GM03348 (cell line): ENCODE measurements at places on chromosomes 7 and 10.

- DNase-seq, result peak; percentile 29
Observed at GRCh38 chr7:143512488-143513340, 35.0 kb downstream of the TAS2R41 start.

DNA sequence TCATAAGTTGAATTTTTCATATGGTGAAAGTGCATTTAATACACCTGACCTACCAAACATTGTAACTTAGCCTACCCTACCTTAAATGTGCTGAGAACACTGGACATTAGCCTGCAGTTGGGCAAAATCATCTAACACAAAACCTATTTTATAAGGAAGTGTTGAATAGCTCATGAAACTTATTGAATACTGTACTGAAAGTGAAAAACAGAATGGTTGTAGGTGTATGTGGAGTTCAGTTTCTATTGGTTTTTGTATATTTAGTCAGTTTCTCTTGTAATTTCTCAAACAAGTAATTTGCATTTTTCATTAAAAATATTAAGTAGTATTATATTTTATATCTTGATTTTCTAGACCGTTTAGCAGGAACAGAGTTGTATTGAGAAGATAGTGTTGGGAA, 15.3 kb downstream of the CCDC7 start:
- no peak for DNase-seq

DNA sequence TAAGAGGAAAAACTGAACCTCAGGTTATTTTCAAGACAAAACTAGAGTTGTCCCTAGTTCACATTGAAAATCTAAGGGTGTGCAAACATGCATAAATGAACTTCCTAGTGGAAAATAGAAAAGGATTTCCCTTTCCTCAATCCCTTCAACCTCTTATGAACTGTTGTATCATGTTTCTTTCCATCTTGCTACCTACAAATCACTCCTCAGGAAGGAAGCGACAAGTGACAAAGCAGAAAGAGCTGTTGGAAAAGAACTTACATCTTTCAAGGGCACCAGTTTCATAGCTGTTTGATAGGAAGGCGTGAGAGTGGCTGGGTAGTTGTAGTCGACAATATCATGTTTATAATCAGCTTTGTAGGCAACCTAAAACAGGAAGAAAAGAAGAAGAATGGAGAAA, 23.9 kb downstream of the NRAP start:
- DNase-seq, result no peak

DNA sequence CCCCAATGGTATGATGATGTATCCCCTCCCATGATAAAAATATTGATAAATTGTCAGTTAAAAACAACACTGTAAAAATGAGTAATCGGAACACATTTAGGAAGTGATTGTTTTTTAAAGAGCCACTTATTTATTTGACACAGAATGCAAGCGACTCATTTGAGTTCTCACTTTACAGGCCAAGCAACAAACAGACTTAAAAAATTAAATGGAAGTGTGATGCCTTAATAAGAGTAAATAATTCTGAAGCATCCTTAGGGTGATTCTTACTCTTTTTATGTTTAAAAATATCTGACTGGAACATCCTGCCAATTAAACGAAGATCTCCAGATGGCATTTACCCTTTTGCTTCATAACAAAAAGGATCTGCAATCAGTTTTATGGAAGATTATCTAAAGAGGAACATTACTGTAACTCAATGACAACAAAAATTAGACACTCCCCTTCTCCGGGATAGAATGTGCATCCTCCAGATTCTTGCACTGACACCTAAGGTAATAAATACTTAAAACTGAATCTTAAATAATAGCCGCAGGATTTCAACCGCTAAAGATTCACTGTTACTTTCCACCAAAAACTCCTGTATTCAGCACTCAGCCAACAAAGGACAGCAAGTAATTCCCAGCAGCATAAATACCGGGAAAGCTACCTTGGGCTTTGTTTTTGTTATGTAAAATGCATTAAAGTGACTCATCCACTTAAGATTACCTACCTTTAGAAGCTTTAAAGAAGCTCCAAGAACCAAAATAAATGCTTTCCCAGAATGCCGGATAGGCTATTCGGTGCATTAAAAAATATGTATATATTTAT, 1.7 kb downstream of the CACNA2D1 start:
- DNase-seq, result peak; percentile 4

DNA sequence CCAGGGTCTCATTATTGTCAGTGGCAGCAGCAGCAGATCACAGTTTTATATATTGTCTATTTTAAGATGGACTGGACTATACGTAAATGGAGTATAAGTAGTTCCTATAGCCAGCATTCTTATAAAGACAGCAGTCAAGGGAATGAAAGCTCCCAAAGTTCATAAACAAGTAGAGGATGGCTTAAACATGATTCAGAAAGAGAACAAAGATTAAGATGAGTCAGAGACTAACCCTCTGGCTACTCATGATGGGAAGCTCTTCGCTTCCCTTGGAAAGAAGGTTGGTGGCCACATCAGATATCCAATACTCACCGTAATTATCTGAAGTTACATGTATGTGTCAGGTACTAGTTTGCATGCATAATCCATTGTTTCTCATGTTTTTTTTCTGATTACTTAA, 277.0 kb downstream of the INHBA start:
- peak; percentile 67 for DNase-seq

- peak; percentile 82 for DNase-seq
Observed at GRCh38 chr10:103692952-103693811, 162.2 kb downstream of the SH3PXD2A start.

DNA sequence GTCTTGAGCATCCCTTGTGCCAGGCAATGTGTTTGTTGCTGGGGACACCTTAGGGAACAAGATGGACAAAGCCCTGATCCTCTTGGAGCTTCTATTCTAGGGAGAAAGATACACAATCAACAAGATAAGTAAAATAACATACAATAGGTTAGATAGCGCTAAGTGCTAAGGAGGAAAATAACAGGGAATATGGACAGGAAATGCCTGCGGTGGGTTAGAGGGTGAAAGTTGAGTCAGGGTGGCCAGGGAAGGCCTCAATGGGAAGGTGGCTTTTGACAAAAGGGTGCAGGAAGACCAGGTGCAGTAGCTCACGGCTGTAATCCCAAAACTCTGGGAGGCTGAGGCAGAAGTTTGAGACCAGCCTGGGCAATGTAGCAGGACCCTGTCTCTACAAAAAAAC, 38.3 kb upstream of the MYL10 start:
- no peak for DNase-seq

DNA sequence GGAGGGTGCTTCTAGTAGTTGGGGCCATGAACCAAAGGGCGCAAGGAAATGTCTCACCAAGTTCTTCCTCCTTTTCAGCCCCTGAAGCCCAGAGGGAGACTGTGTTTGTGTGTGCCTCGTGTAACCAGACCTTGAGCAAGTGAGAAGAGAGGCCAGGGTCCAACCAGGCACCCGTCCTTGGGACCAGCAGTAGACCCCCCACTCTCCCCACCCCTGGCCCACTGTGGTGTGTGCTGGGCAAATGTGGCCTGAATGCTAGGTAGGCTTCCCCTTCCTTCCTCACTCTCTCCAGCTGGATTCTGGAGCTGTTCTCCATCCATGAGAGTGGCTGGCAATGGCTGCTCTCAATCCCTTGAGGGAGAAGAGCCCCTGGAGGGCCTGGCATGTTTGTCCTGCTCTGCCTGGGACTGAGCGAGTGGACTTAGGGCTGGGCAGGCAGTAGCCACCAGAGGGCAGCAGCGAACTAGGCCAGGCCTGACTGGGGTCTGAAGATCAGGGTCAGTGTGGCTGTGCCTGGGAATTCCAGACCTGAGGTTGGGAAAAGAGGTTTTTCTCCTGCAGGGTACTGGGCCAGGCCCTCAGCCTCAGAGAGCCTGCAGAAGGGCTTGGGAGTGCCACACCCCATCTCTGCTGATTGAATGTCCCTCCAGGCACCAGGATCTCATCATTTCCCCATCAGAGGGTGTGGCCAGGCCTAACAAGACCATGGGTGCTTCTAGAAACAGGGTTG, 12.5 kb downstream of the SFRP5 start:
- peak; percentile 88 for DNase-seq

GRCh38 chr10:132209130-132209529, 22.4 kb downstream of the DPYSL4 start:
- peak; percentile 77 for DNase-seq

- peak; percentile 94 for DNase-seq
Observed at GRCh38 chr7:2451171-2452073, 24.8 kb downstream of the GRIFIN start.

DNA sequence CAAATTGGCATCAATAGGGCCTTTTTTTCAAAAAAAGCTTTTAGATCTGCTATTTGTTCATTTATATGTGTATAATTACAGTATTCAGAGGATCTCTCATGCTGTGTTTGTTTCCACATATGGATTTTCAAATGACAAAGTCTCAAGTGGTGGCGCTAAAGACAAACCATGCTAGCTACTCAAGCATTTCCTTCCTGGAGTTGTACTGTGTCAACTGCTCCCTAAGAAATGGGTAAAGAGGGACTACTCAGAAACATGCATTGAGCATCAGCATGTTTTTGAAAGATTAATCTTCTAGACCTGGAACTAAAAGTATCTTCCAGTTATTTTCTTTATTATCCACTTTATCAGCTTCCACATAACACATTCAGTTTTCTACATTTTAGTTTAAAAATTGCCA, 12.7 kb downstream of the CNTNAP2 start:
- no peak for DNase-seq

DNA sequence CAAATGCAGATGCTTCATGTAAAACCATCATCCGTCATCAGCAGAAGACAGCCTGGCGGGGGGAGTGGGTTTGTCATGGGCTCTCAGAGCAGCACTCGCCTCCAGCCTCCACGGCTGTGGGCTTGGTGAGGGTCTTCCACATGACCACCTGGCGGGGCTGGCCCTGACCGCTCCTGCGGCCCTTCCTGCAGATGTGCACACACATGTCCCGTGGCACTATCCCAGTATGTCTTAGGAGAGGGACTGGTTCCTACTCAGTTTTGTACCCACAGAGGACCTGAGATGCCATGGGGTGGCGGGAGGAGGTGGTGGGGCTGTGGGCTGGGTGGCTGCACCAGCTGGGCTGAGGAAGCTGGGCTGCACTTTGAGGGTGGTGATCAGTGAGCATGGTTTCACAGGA, 4.7 kb downstream of the IDI2 start:
- DNase-seq, result no peak
